Stimulated activated naive CD4-positive, alpha-beta T cell treated with Interleukin-2 at 50 U/mL for 16 hours (primary cell): ENCODE measurements at places on chromosomes 16 and 17.

- DNase-seq, result no peak
These were observed 34.0 kb downstream of the CIBAR2 start for GRCh38 chr16:85078226-85078625.

GRCh38 chr17:9432134-9432885 lies 143.3 kb downstream of the STX8 start:
- DNase-seq, result no peak

DNA sequence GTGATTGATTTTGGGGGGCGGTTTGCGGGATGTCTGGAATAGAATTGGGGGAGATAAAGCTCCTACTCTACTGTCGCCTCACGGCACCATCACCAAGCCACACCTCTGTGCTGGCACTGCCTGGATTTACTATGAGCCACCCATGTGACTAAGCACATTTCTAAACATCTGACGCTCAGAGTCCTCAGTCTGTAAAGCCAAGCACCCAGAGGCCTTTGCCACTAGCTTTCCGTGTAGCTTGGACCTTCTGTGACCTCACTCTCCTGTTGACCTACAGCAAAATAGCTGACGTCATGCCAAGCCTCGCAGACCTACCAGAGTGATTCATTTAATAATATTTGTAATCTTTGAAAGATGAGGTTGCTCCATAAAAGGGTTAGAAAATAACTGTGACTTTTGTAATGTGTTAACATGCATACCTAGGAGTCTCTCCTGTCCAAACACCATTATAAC lies 38.5 kb upstream of the MYOCD start:
- DNase-seq, result no peak

DNA sequence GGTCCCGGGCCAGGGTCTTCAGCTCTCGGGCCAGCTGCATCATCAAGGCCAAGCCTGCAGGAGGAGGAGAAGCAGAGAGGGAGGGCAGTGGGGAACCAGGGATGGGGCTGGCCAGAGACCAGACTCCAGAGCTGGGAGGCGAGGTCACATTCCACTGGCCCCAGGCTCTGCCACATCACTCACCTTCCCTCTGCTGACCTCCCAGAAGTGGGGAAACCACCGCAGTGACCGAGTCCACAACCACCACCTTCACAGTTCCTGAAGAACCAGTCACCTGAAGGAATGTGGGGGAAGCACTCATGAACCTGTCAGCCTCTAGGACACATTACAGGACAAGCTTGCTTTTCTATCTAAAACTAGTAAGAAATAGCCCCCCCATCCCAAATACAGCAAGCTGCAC lies 16.4 kb downstream of the RAD51D start:
- no peak for DNase-seq

DNA sequence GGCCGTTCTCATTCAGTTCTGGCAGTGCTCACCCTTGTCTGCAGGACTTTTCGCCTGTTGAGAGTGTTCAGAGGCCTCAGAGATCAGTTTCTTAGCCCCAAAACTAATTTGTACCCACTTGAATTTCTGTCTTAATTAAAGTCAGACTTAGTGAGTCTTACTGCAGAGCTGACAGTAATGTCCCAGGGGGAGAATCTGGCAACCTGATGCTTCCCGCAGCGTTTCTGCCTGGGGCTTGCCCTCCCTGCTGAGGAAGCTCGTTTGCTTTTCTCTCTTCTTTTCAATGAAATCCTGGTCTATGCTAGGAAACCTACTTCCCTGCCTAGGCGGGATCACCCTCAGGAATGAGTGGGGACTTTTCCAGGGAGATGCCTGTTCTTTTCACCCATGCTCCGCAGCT lies 25.3 kb downstream of the DBNDD1 start:
- no peak for DNase-seq

GRCh38 chr17:66730461-66730923 lies 104.4 kb upstream of the CACNG5 start:
- no peak for DNase-seq

DNA sequence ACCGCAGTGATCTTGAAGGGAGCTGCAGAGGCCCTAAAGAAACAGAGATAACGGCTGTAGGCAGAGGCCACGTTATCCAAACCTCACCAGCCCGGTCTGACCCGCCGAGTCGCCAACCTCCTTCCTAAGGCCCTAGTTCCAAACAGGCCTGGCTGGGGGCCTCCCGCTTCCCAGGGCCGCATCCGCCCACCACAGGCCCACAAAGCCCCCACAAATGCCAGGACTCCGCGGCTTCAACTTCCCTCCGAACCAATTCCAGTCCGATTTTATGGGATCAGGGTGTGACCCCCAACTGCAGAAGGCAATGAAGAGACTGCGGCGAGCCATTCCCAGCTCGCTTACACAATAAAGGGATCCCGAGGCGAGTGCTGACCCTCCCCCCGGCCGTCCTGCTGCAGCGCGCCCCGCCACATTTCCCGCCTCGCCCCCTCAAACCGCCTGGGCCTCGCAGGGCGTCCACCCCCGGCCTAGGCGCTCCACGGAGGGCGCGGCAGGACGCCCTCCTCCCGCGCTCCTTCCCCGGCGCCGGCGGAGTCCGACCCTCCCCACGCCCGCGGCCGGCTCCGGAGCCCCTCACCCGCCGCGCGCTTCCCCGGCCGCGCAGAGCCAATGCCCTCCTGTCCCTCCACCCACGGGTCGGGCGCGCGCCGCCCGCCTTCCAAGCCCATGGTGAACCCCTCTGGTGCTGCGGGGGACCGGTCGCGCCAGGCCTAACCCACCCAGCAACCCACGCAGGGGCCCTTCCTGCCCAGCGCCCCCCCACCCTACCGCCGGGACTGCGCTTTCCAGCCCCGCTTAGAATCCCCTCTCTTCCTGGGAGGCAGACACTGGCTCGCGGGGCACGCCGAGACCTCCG lies 926 bp downstream of the MYH10 start:
- DNase-seq, result no peak

- no peak for DNase-seq
These were observed 11.0 kb upstream of the KRT17 start for GRCh38 chr17:41635121-41636097.

GRCh38 chr16:89004209-89004831 lies 27.3 kb upstream of the CBFA2T3 start:
- DNase-seq, result no peak

GRCh38 chr17:16945663-16946218 lies 26.2 kb downstream of the TNFRSF13B start:
- no peak for DNase-seq

- no peak for DNase-seq
These were observed 4.1 kb downstream of the PRCD start for GRCh38 chr17:76543826-76544545.

DNA sequence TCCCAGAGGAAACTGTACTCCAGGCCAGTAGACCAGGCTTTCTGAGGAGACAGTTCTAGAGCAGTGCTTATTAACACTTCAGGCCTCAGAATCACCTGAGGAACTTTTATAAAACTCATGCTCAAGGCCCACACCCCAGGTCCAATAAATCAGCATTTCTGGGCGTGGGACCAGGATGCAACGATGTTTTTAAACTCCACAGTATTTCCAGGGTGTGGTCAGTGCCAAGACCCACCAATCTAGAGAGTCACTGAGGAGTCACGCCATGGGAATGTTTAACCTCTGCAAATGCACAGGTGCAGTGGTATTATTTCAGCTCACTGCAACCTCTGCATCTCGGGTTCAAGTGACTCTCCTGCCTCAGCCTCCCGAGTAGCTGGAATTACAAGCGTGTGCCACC lies 3.9 kb upstream of the TRPV1 start:
- DNase-seq, result no peak

DNA sequence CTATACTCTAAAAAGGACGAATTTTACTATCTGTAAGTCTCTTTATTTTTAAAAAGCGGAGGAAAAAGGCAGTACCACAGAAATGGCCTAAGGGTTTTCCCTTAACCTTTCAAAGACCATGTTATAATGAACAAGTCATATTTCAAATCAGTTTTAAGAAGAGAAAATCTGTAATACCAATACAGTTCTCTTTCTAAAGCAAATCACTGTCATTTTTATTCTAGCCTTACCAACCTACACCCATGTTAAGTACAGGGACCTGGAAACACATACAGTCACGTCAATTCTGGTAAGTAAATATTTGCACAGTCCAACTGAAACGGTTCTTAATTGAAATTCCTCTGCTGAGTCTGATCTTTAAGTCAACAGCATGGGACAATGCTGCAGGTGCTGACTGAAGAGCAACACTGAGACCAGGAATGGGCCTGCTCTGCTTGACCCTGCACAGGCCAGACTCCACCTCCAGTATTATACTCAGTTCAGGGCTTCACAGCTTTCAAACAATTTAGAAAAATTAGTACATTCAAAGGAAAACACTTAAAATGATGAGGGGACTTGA lies 20.2 kb downstream of the MBTPS1 start:
- no peak for DNase-seq

DNA sequence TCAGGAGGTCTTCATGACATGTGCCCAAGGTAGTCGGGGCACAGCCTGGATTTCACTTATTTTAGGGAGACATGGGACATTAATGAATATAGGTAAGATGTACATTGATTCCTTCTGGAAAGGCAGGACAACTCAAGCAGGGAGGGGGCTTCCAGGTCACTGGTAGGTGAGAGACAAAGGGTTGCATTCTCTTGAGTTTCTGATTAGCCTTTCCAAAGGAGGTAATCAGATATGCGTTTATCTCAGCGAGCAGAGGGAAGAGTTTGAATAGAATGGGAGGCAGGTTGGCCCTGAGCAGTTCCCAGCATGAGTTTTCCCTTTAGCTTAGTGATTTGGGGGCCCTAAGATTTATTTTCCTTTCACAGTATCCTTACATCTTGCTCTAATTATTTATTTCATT lies 443.8 kb upstream of the EEF2KMT start:
- no peak for DNase-seq

- no peak for DNase-seq
These were observed 11.6 kb downstream of the ALKBH5 start for GRCh38 chr17:18195246-18195645.

DNA sequence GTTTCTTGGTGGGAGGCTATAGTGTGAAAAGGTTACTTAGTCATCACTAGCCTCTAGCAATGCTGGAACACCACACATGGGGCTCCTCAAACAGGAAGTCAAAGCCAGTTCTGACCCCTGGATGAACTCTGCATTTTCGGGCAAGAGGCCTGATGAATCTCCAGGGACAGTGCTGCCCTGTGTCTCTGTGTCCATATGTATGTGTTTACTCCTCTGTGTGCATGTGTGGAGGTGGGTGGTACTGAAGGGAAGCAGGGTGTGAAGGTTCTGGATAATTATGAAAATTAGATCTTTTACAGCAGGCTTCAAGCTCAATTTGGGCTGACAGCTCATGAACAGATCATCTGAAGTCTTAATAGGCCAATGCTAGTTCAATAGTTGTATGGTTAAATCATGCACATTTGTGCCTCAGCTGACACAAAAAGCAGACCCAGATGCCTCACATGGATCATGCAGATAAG lies 133.6 kb downstream of the SNX11 start:
- DNase-seq, result no peak

DNA sequence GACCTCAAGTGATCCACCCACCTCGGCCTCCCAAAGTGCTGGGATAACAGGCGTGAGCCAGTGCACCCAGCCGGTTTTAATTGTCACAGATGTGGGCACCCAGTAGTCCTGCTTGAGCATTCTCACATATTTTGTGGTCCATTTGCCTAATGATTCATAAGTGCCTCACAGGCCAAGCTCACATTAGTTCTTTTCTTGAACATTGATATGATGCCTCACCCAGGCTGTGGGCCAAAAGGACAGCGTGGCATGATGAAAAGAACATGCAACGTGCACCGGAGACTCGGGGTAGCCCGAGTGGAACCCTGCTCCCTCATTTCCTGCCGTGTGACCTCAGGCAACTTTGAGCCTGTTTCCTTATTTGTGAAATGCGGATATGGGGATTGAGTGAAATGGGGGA lies 181.9 kb downstream of the SNX29 start:
- no peak for DNase-seq

GRCh38 chr16:11087691-11088073 lies 143.3 kb downstream of the CLEC16A start:
- no peak for DNase-seq

DNA sequence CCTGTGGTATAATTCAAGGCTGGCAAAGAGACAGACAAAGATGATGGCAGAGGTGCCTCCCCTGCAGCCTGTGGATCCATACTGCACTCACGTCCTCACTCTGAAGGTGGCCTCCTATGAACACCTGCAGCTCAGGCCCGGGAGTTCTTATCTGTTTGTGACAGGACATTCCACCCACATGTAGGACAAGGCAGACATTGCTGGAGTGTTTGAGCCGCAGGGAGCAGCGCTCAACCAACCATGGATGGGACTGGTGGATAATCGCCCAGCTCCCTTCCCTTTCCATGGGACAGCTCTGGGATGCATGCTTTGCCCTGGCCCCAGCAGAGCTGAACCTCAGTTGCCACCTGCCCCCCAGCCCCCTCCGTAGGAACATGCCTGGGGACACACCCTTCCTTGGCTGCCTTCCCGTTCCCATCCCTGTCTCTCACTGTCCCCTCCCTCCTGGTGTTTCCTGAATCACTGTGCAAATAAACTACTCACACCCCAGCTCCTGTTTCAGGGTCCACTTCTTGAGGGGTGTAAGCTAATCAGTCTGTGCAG lies 22.2 kb downstream of the ITPRIPL2 start:
- DNase-seq, result no peak

GRCh38 chr17:76414334-76415295 lies 30.2 kb downstream of the SPHK1 start:
- DNase-seq, result no peak

DNA sequence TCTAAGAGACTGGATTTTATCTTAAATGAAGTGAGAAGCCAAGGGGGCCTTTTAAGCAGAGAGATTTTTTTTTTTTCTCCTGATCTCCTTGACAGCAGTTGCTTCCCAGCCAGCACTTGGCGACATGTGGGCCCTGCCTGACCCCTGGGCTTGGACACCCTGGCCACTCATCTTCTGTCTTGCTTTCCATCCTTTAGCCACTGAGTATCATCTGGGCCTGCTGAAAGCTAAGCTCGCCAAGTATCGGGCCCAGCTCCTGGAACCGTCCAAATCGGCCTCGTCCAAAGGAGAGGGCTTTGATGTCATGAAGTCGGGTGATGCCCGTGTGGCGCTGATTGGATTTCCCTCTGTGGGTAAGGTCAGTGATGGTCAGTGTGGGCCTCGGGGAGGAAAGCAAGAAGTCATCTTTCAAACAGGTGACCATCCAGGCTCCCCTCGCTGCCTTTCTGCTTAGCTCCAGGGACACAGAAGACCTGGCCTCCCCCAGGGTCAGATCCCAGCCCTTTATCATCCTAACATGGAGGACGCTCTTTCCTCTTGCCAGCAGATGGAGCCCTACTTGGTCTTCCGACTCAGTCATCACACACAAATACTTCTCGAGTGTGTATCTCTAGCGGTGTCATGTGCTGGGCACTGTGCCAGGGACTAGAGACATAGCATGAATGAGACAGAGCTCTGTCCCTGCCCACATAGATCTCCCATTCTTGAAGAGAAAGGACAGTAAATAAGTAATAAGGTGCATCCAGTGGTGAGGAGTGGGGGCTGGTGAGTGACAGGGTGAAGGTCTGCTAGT lies 6.1 kb downstream of the DRG2 start:
- no peak for DNase-seq

- no peak for DNase-seq
These were observed 94.8 kb upstream of the DNAH17 start for GRCh38 chr17:78672005-78672404.
